ENCODE measurements at places on chromosomes 6 and 20. TPM values are rescaled to one million over a fixed set of nuclear protein-coding genes. Genes with fewer than 3 reads are reported as not detected.
A peak's percentile ranks its signal among the peaks of the same experiment; 100 is the strongest.

DNA sequence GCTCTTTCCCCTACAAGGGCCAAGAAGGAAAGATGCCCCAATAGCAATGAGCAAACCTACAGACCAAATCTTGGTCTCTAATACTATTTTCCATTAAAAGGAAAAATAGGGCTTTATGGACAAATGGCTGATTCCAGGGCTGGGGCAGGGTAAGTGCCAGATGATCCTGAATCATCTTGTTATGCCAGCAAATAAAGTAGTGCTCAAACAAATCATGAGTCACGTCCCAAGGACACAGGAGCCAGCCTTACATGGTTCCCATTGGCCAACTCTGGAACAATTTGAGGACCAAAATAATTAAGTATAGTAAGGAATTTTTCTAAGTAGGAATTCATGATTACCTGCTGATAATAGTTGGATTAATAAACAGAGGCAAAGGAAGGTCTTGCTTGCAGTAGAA, 53.2 kb upstream of the NKX2-4 start:
- H3K27ac ChIP-seq: no peak overlapping the region
- H3K27me3 ChIP-seq: no peaks in the 10 kb centered on the region
- no peaks in the 10 kb centered on the region for H3K36me3 ChIP-seq
- no peaks in the 10 kb centered on the region for H3K4me1 ChIP-seq
- no peak overlapping the region for H3K4me3 ChIP-seq

Gene PDE10A
- 11.5 TPM for total RNA-seq

- no peak for DNase-seq
- no peaks in the 10 kb centered on the region for H3K27me3 ChIP-seq
- no peak overlapping the region for H3K4me3 ChIP-seq
- peaks cover 3% of the 10 kb centered on the region for H3K4me1 ChIP-seq
- no peak overlapping the region for H3K27ac ChIP-seq
- H3K36me3 ChIP-seq: no peaks in the 10 kb centered on the region
Measured at GRCh38 chr20:17358854-17359253, 132.0 kb downstream of the PCSK2 start.

DNA sequence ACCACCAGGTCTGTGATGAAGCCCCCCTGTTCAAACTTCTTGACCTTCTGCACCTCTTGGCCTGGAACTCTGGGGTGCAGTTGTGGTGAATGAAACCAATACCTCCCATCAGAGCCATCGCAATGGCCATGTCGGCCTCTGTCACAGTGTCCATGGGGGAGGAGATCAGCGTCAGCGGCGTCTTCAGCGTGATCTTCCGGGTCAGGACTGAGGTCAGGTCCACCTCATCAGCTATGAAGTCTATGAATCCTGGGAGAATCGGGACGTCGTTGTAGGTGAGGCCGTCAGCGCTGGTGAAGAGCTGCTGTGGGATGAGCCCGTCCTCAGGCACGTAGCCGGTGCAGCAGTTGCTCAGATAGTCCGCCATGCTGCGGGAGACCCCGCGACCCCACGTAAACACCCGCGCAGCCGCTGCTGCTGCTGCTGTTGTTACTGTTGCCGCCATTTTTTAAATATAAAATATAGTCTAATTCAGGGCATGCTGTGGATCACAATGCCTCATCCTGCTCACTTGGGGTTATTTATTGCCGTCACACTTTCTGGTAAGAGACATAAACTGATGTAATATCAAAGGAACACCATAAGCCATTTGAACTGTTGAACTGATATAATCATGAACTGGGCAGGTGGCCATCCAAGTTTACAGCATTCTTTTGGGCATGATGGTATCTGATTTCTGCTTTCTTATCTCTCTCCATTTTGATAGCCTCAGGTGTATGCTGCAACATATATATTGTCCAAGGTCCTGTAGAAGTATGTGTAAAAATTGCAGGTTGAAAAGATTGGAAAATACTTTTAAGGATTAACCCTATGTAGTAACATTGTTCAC, 18.7 kb upstream of the RNF144B start:
- no peaks in the 10 kb centered on the region for H3K4me1 ChIP-seq
- H3K36me3 ChIP-seq: peaks cover 6% of the 10 kb centered on the region
- peaks cover 2% of the 10 kb centered on the region for H3K27me3 ChIP-seq
- H3K27ac ChIP-seq: no peak overlapping the region
- no peak overlapping the region for H3K4me3 ChIP-seq

- no peaks in the 10 kb centered on the region for H3K27me3 ChIP-seq
- no peak overlapping the region for H3K27ac ChIP-seq
- H3K4me3 ChIP-seq: no peak overlapping the region
- no peaks in the 10 kb centered on the region for H3K36me3 ChIP-seq
- no peak for DNase-seq
- H3K4me1 ChIP-seq: peaks cover 4% of the 10 kb centered on the region
Measured at GRCh38 chr6:145257704-145258103, 477.6 kb downstream of the EPM2A start.

GRCh38 chr6:43798688-43799444, 28.9 kb downstream of the VEGFA start:
- peaks cover 3% of the 10 kb centered on the region for H3K36me3 ChIP-seq
- no peak overlapping the region for H3K27ac ChIP-seq
- no peak for DNase-seq

DNA sequence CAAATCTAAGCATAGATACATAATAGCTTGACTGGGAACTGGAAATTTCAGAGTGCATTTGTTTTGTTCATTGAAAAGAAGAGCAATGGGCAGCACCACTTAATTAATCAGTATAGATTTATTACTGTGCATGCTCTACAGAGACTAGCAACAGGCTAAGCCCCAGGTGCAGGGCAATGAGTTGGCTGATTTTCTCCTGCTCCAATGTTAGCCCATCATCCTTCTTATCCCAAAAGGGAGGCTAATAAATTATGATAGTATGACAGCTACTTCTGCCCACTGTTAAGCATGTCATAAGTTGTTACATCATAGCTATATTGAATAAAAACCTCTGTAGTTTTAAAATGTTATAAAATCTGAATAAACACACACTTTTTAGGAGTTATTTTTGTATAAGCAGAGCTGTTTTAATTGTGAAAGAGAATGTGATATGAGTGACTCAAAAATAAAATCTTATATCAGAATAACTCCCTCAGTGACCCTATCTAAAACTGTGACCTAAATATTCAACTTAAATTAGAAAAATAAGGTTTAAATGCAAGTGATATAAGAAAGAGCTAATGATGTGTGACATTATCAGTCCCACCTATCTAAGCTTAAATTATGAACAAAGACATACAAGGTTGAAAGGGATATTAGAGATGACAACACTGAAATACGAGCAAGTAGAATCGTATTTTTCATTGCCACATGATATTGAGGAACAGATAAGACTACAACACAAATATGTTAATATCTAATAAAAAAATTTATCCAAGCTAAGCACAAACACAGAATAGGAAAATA, 967.3 kb upstream of the ADGRB3 start:
- H3K36me3 ChIP-seq: no peaks in the 10 kb centered on the region
- no peak for DNase-seq
- no peak overlapping the region for H3K4me3 ChIP-seq
- no peaks in the 10 kb centered on the region for H3K27me3 ChIP-seq
- no peaks in the 10 kb centered on the region for H3K4me1 ChIP-seq

Gene MICA
- 16.6 TPM for total RNA-seq

DNA sequence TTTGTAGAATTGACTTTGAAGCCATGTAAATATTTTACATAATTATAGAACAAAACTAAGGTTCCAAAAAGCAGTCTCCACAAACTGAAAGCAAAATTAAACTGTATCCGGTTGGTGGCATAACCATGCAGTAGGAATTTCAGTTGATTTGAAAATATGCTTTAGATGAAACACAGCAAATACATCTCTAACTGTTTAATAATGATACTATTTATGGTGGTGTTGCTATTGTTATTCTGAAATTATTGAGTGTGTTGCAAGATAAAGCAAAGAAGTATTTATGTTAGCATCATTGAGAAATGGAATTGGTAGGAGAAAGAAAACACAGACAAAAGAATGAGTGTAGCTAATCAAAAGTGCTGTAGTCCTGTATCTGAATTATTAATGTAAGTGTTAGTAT, 73.8 kb upstream of the MTHFD1L start:
- peaks cover 50% of the 10 kb centered on the region for H3K36me3 ChIP-seq
- no peak overlapping the region for H3K27ac ChIP-seq
- H3K27me3 ChIP-seq: peaks cover 21% of the 10 kb centered on the region

Gene RBM38
- total RNA-seq: 23.6 TPM

Gene CHRNA4
- 2.6 TPM for total RNA-seq

DNA sequence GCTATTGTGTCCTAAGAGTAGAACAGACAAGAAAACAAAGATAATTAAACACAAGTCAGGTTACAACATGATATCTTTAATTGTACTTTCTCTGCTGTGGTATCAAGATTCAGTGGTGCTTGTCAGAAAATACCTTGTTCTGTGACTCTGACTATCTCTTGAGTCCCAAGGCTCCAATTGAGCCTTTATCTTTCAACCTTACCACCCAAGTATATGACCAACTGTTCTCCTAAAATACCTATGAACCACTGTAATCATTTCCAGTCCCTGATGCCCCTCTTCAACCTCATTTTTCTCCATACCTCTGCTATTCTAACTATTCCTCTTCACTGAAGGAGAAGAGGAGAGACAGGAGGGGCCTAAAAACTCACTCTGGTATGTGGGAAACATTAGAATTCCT, 66.9 kb upstream of the TPD52L1 start:
- no peaks in the 10 kb centered on the region for H3K27me3 ChIP-seq
- no peak overlapping the region for H3K27ac ChIP-seq
- H3K4me3 ChIP-seq: no peak overlapping the region
- no peaks in the 10 kb centered on the region for H3K4me1 ChIP-seq

- H3K4me3 ChIP-seq: no peak overlapping the region
- H3K4me1 ChIP-seq: peaks cover 10% of the 10 kb centered on the region
- no peak for DNase-seq
- H3K27ac ChIP-seq: no peak overlapping the region
Measured at GRCh38 chr6:34979218-34979617, 90.2 kb downstream of the ANKS1A start.

- no peaks in the 10 kb centered on the region for H3K4me1 ChIP-seq
- no peaks in the 10 kb centered on the region for H3K27me3 ChIP-seq
- H3K36me3 ChIP-seq: no peaks in the 10 kb centered on the region
Measured at GRCh38 chr6:103578115-103578514, 1281.6 kb downstream of the HACE1 start.

GRCh38 chr6:134317471-134318131, at the start of gene SGK1:
SGK1 (minus strand) TSS chr6:134318112; CDS start chr6:134317460, 652 bp downstream.
- H3K36me3 ChIP-seq: no peaks in the 10 kb centered on the region
- peak; percentile 9 for DNase-seq
- peaks cover 4% of the 10 kb centered on the region for H3K27me3 ChIP-seq
- H3K4me1 ChIP-seq: peaks cover 2% of the 10 kb centered on the region
- no peak within 1 kb of the TSS for H3K27ac ChIP-seq

Gene RTEL1
- total RNA-seq: 20.2 TPM

GRCh38 chr6:149209871-149210775, 107.4 kb upstream of the TAB2 start:
- no peaks in the 10 kb centered on the region for H3K36me3 ChIP-seq
- no peak overlapping the region for H3K4me3 ChIP-seq
- H3K27ac ChIP-seq: no peak overlapping the region
- DNase-seq: no peak

Gene DYNLT2
- total RNA-seq: 0.62 TPM

- H3K36me3 ChIP-seq: no peaks in the 10 kb centered on the region
- peaks cover 61% of the 10 kb centered on the region for H3K4me1 ChIP-seq
- H3K27me3 ChIP-seq: peaks cover 7% of the 10 kb centered on the region
- no peak for DNase-seq
- no peak overlapping the region for H3K4me3 ChIP-seq
Measured at GRCh38 chr6:11215773-11216172, 16.7 kb downstream of the NEDD9 start.

Gene PAK5
- total RNA-seq: 0.10 TPM

GRCh38 chr6:165652766-165653165, 10.3 kb downstream of the PDE10A start:
- no peak for DNase-seq
- H3K36me3 ChIP-seq: no peaks in the 10 kb centered on the region
- peaks cover 26% of the 10 kb centered on the region for H3K4me1 ChIP-seq
- H3K27ac ChIP-seq: no peak overlapping the region
- H3K27me3 ChIP-seq: peaks cover 3% of the 10 kb centered on the region

Gene SLCO4A1
- total RNA-seq: 1.4 TPM

DNA sequence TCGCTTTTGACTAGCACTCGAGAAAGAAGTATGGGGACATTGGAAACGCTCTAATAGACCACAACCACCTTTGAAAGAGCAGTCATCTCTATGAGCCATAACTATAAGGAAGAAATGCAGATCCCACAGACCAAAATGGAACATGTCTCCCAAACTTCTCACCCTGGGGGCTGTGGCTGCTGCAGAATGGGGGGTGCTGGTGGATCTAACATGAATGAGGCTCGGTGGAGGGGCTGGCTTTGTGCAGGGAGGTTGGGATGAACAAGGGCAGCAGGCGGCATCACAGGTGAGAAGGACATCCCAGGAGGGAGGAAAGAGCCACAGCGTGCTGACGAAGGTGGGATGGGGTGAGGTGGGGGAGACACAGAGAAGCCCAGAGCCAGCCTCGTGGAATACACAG, 10.5 kb upstream of the CCR6 start:
- H3K27ac ChIP-seq: no peak overlapping the region
- no peaks in the 10 kb centered on the region for H3K27me3 ChIP-seq
- no peak for DNase-seq
- no peaks in the 10 kb centered on the region for H3K36me3 ChIP-seq
- no peak overlapping the region for H3K4me3 ChIP-seq

DNA sequence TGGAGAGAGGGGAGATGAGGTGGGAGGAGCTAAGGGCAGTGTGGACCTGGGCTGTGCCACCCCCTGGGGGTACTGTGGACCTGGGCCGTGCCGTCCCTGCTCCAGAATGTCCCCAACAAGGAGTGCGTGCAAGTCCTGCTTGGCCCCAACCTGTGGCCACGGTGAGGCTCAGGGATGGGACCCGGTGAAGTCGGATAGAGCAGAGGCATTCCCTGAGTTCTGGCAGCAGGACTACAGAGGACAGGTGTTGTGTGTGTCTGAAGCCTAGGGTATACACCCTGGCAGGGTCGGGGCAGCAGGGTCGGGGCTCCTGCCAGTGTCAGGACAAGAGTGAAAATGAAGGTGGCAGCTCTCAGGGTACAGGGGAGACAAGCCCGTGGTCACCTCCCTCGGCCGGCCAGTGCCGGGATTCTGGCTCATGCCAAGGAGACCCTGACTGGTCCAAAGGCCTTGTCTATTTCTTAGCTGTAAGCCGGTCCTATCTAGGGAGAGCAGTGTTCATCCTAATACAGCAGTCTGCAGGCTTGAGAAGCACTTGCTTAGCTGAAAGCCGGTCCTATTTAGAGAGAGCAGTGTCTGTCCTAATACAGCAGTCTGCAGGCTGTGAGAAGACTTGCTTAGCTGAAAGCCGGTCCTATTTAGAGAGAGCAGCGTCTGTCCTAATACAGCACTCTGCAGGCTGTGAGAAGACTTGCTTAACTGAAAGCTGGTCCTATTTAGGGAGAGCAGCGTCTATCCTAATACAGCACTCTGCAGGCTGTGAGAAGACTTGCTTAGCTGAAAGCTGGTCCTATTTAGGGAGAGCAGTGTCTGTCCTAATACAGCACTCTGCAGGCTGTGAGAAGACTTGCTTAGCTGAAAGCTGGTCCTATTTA, 95.9 kb downstream of the SMOC2 start:
- H3K27me3 ChIP-seq: peaks cover 6% of the 10 kb centered on the region
- H3K36me3 ChIP-seq: no peaks in the 10 kb centered on the region
- no peak overlapping the region for H3K4me3 ChIP-seq
- DNase-seq: no peak

Gene AGER
- 42.2 TPM for total RNA-seq

Gene RHAG
- total RNA-seq: 0.46 TPM

Gene CBLN4
- not detected for total RNA-seq
